Kidney (tissue), 22 donors: ENCODE measurements at places on chromosomes 4 and X. TPM values are rescaled to one million over a fixed set of nuclear protein-coding genes. Genes with fewer than 3 reads are reported as not detected.

DNA sequence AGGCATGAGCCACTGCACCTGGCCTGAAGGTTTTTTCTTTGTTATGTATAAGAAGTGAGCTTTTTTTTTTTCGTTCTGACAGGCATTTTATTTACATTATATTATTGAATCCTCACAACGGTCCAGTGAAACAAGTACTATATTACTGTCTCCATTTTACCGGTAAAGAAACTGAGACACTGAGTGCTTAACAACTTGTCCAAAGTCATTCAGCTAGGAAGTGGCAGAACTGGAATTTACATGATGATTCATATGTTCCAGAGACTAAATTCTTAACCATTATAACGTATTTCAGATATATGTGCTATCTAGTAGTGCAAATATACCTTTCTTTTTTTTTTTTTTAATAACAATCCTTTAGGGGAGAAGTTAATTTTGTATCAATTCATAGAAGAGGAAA, 18.4 kb upstream of the SLC6A14 start:
- no peak overlapping the region for H3K4me3 ChIP-seq
- no peaks in the 10 kb centered on the region for H3K4me1 ChIP-seq
- no peaks in the 10 kb centered on the region for H3K27me3 ChIP-seq
- no peaks in the 10 kb centered on the region for H3K36me3 ChIP-seq
- DNase-seq: no peak

GRCh38 chr4:55304303-55304702, 41.7 kb upstream of the SRD5A3 start:
- H3K36me3 ChIP-seq: no peaks in the 10 kb centered on the region
- H3K27me3 ChIP-seq: no peaks in the 10 kb centered on the region
- no peak overlapping the region for H3K27ac ChIP-seq
- no peaks in the 10 kb centered on the region for H3K4me1 ChIP-seq
- no peak for DNase-seq
- H3K4me3 ChIP-seq: no peak overlapping the region

GRCh38 chr4:185122681-185123345, 20.3 kb upstream of the SLC25A4 start:
- no peak overlapping the region for H3K27ac ChIP-seq
- no peaks in the 10 kb centered on the region for H3K36me3 ChIP-seq

- DNase-seq: no peak
- H3K27ac ChIP-seq: no peak overlapping the region
- H3K27me3 ChIP-seq: no peaks in the 10 kb centered on the region
- H3K4me1 ChIP-seq: no peaks in the 10 kb centered on the region
Observed at GRCh38 chrX:29890004-29890403, 325.4 kb upstream of the MAGEB2 start.

- no peak overlapping the region for H3K27ac ChIP-seq
- DNase-seq: peak; percentile 81
- H3K36me3 ChIP-seq: no peaks in the 10 kb centered on the region
- peaks cover 10% of the 10 kb centered on the region for H3K4me1 ChIP-seq
- H3K4me3 ChIP-seq: peak overlapping the region; percentile 67
Observed at GRCh38 chrX:40266490-40267333, 169.0 kb upstream of the BCOR start.

GRCh38 chr4:108777388-108777787, 14.5 kb upstream of the ETNPPL start:
- H3K27me3 ChIP-seq: no peaks in the 10 kb centered on the region
- DNase-seq: no peak
- no peak overlapping the region for H3K27ac ChIP-seq
- no peaks in the 10 kb centered on the region for H3K36me3 ChIP-seq
- H3K4me1 ChIP-seq: no peaks in the 10 kb centered on the region

GRCh38 chr4:164935363-164935762, 42.1 kb downstream of the TRIM61 start:
- no peaks in the 10 kb centered on the region for H3K27me3 ChIP-seq
- no peak overlapping the region for H3K4me3 ChIP-seq
- no peaks in the 10 kb centered on the region for H3K4me1 ChIP-seq
- H3K36me3 ChIP-seq: no peaks in the 10 kb centered on the region

- no peaks in the 10 kb centered on the region for H3K36me3 ChIP-seq
- no peak overlapping the region for H3K4me3 ChIP-seq
- H3K27ac ChIP-seq: no peak overlapping the region
- H3K27me3 ChIP-seq: no peaks in the 10 kb centered on the region
- H3K4me1 ChIP-seq: no peaks in the 10 kb centered on the region
Observed at GRCh38 chrX:99901091-99901490, 509.0 kb downstream of the PCDH19 start.

GRCh38 chr4:153748378-153748777, 11.4 kb downstream of the RNF175 start:
- H3K27me3 ChIP-seq: no peaks in the 10 kb centered on the region
- no peak for DNase-seq
- H3K4me3 ChIP-seq: no peak overlapping the region
- H3K4me1 ChIP-seq: no peaks in the 10 kb centered on the region
- no peaks in the 10 kb centered on the region for H3K36me3 ChIP-seq

DNA sequence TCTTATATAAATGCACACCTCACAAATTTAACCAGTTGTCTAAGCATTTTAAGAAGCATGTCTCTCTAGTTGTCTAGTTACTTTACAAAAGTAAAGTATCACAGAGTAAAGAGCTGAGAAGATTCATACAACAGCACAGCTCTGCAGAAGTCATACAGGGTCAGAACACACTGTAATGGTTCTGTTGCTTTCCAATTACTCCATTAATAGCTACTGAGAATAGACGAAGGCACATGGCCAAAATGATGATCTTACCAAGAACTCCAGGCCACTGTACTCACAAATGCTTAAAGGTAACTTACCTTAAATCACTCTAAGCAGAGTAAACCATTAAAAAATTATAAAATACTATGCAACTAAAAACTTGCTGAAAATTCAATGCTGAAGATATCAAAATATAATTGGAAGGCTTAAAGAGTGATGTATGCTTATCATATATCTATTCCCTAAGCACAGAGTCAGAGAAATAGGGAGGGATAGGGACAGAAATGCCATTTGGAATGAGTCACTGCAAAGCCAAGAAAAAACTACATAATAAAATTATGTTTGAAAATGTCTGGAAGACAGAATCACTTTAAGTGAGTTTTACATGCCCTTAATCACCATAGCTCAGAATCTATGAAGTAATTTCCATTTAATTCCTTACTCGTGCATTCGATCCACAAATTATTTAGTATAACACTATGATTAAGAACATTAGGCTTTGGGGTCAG, 71.0 kb downstream of the DDX60L start:
- no peak for DNase-seq
- no peaks in the 10 kb centered on the region for H3K27me3 ChIP-seq
- H3K4me3 ChIP-seq: peak overlapping the region; percentile 18

DNA sequence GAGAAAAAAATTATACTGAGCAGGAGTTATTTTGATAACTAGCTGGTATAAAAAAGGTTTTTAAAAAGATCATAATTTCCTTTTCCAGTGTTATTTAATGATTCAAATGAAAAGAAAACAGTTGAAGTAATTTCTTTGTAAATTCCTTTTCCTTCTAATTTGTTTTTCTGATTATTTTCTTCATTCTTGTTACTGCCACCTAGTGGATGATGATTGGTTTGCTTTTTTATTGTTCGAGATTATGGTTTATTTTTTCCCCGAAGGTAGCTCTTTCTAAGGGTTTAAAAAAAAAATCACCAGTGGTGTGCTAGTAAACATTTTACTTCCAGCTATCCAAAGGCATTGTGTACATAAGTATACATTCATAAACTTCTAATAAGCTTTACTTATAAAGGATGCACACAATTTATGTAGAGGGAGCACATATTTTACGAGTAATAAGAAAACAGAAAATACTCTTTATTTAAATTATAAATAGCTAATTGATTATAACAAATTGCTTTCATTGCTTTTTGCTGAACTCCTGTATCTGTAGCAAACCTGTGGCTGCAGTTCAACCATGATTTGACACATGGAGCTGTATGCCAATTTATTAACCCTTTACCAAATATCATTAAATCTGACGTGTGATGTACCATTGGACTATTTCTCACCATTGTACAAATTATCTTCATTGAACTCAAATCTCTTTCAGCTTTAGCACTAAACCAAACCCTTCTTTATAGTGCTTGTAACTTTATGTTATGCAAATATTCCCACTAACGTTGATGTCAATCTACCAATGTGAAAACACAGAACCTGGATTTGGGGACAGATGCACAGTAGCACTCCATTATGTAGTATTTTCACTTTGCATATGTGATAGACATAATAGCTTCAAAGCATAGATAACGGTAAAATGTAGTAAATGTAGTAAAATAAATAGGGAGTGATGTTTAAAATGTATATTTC, 97.8 kb upstream of the ANK2 start:
- H3K36me3 ChIP-seq: no peaks in the 10 kb centered on the region
- no peaks in the 10 kb centered on the region for H3K4me1 ChIP-seq
- no peaks in the 10 kb centered on the region for H3K27me3 ChIP-seq
- H3K27ac ChIP-seq: no peak overlapping the region
- DNase-seq: no peak

DNA sequence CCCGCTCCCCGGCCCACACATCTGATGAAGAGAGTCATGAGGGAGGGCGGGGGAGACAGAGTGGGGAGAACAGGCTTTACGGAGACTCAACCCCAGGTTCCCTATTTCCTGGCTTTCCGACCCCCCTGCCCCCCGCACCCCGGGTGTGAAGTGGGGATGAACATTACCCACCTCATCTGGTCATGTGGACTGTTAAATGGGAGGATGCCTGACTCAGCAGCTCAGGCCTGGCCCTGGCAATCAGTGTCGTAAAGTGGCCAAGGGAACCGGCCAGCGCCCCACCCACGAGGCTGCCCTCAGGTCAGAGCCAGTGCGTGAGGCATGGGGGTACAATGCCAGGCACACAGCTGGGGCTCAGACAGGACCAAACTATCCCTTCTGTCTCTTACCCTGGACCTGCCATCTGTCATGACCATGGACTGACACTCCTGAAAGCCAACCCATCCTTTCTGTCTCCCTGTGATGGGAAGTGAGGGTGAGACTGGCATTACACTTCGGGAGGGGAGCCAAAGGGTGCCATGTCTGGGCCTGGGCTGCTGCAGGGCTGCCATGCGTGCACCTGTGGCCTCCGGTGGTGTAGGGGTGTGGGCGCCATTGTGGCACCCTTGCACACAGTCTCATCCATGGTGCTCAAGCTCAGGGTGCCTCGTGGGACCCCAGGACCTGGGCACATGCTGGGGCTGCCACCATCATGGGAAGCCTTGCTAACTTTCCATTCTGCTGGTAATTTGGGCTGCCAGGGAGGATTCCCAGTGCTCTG, 106.1 kb upstream of the PSAPL1 start:
- DNase-seq: no peak
- no peaks in the 10 kb centered on the region for H3K27me3 ChIP-seq
- no peak overlapping the region for H3K27ac ChIP-seq
- H3K4me3 ChIP-seq: no peak overlapping the region
- H3K36me3 ChIP-seq: no peaks in the 10 kb centered on the region
- no peaks in the 10 kb centered on the region for H3K4me1 ChIP-seq

Gene VCX
- total RNA-seq: not detected

Gene HSFX1
- total RNA-seq: 0.98 TPM

Gene IL21
- not detected for total RNA-seq

Gene PLS3
- 110 TPM for total RNA-seq

Gene ARX
- total RNA-seq: 0.31 TPM

Gene SH3D19
- total RNA-seq: 36.8 TPM

Gene F8A3
- total RNA-seq: 8.2 TPM

Gene SETD7
- total RNA-seq: 29.1 TPM

Gene CACNA1F
- 0.25 TPM for total RNA-seq

Gene SATL1
- not detected for total RNA-seq
